ENCODE measurements at places on chromosomes 12 and 14.

DNA sequence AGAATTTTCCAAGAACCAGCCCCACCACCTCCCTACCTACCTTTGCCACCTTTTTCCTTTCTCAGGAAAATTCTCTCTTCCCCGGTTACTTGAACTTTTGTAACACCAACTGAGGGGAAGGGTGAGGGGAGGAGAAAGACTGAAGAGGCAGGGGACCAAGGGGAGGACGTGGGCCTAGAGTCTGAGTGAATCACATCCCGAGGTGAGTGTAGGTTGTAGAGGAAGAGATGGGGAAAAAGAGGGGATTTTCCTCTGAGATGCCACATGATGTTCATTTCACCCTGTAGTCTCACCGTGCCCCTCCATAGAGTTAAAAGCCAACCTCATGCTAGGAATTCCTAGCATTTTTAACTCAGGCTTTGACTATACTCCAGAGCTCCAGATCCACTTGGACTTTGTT is 311.8 kb downstream of the RPAP3 start:
- DNase-seq, result no peak

DNA sequence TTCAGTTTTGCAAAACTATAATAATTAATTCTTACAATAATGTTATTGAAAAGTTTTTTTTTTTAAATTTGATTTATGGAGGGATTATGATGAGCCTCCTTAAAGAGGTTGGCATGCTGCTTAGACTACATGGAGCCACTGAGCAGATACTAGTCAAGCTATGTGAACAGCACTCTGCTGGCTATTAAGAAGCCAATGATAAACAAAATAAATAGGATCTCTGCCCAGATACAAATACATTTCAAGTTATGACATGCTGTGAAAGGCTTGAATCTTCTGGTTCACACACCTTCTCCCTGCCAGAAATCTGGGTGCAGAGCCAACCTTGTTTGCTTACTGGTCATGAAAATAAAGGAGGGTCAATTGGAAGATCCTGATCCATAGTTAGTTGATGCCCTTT is 107.4 kb upstream of the NAV3 start:
- DNase-seq, result no peak

GRCh38 chr12:4779749-4780148 is 59.5 kb downstream of the GALNT8 start:
- no peak for DNase-seq

DNA sequence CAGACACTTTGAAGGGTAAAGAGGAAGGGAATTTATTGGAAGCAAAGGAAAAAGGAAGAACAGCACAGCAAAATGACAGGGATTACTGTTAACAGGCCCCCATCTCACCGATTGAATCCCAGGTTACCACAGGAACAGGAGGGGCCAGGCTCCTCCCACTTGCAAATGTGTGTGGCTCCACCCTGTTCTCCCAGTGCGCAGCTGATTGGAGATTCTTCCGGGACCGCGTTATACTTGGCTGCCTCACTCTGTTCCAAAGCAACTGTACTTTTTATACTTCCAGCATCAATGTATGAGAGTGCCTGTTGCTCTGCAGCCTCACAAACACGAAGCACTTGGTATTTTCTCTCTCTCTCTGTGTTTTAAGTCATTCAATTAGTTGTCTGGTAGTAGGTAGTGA is 273.6 kb upstream of the MDGA2 start:
- DNase-seq, result no peak

GRCh38 chr14:89007906-89008305 is 183.5 kb downstream of the TTC8 start:
- no peak for DNase-seq

DNA sequence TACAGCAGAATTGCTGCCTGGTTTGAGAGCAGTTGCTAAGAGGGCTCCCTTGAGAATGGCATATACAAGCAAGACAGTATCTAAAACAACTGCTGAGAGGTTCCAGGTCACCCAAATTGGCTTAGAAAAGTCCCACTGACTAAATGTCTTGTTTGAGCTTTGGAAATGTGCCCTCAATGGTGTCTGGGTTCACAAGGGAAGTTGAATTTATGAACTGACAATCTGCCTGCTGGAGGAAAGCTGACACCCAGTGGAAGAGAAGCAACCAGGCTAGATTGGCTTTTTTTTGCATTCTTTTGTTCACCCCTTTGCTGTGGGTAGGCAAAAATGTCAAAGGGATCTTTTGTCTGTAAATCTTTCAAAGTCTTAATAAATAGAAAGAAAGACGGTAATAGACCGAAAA is 44.6 kb upstream of the NPFF start:
- DNase-seq, result no peak

DNA sequence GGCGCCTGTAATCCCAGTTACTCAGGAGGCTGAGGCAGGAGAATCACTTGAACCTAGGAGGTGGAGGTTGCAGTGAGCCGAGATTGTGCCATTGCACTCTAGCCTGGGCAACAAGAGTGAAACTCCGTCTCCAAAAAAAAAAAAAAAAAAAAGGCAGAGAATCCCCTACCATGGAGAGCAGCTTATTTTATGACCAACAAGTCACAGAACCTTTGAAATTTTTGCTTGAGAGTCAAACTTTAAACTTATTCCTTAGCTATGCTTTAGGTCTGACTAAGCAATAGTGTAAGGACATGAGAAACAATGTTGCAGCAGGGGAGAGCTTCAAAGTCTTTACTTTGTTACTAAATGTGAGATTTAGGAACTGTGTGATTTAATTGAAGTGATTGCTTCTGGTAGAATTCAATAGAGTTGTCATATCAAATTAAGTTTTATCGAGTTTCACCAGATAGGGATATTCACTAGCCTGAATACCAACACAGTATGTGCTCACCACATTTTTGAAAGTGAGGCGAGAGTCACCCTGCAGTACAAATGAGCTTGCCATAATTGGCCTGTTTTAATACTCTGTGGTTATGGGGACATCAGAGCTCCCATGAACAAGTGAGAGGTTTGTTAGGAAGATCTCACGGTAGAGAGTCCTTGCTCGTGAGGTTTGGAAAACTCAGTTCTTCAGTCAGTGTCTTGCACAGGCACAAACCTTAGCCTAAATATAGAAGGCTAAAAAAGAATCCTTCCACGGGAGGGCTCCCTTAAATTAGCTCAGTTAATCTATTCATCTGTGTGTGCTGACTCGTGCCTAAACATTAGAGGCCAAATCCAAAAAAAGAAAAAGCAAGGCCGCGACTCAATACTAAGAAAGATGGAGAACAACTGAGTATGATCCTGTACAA is 108.6 kb downstream of the SAMD4A start:
- no peak for DNase-seq

DNA sequence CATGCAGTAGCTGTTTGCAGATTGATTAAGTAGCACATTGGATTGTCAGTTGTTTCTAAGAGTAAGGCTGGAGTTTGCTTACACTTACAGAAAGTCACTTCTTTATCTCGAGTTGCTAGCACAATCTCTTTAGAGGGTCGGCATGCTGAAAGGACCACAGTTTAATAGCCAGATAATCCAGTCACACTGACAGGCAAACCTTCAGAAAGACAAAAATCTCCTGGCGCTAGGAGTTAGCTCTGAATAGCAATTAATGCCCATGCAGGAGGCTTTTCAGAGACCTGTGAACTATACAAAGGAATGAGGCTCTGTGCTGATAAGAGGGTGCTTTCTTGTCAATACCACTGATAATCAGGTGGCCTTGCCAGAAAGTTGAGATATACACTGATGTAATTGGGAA is 1043.0 kb downstream of the AACS start:
- DNase-seq, result no peak

- DNase-seq, result no peak
These were observed 208.8 kb upstream of the EEA1 start for GRCh38 chr12:93137656-93138612.

GRCh38 chr14:36496346-36496745 is 23.7 kb downstream of the NKX2-1 start:
- no peak for DNase-seq

- no peak for DNase-seq
These were observed 11.8 kb downstream of the FNTB start for GRCh38 chr14:64998455-64998931.

- DNase-seq, result no peak
These were observed 2.5 kb downstream of the P2RX2 start for GRCh38 chr12:132620899-132621656.

DNA sequence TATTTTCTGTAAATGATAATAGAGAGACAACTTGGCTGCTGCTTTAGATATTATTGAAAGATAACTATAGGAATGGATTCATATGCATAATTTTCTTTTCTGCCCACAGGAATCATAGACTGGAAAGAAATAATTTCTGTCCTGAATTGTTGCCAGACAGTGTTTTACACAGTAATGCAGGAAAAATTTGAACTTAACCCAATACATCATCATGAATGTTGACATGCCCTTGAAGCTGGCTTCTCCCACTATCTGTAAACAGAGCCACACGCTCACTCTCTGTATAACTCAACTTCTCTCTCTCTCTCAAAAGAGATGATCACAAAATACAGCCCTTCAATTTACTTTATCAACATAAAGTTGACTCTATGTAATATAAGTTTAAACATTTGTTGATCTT is 56.6 kb downstream of the PAX9 start:
- no peak for DNase-seq

DNA sequence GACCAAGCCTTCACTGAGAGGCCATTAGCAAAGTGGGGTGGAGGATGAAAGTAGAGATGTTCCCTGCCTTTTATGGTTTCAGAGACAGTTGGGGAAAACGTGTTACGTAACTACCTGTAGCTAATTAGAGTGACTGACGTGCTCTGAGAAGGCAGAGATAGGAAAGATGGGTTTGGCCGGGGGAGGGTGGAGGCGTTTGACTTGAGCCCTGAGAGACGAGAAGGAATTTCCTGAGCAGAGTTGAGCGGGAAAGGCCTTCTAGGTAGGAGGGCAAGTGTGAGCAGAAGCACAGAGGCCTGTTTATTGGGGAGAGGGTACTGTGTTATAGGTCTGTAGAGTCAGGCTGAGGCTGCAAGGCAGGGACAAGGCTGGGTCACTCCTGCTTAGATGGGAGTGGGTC is 8.6 kb downstream of the TUNAR start:
- DNase-seq, result no peak

- no peak for DNase-seq
These were observed 40.4 kb downstream of the AACS start for GRCh38 chr12:125105600-125105999.

DNA sequence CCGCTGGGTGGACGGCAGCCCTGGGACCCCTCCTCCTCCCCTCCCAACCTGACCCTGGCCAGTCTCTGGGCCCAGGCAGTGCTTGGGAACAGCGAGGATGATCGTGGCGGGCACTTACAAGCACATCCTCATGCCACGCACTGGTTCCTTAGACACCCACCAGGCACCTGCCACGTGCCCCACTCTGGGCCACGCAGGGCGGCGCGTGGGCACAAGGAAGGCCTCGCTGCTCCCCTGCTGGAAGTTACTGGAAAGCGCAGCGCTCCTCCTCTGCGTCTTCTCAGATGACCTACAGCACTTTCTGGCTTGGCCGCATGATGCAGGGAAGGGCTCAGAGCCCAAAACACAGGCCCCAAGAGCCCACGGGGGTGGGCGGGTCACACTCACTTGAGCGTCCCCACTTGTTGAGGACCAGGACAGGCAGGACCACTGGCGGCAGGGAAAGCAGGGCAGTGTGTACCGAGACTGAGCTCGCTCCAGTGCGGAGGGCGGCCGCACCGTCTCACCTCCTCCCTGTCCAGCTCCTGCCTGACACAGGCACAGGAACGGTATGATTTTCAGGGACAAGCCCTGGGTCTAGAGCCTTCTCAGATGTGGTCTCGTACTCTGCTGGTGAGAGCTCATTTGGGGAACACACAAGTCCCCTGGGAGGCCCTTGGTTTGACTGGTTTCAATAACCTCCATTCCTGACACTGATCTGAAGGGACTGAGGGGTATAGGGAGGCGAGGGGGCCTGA is 128.3 kb upstream of the EVL start:
- DNase-seq, result no peak

DNA sequence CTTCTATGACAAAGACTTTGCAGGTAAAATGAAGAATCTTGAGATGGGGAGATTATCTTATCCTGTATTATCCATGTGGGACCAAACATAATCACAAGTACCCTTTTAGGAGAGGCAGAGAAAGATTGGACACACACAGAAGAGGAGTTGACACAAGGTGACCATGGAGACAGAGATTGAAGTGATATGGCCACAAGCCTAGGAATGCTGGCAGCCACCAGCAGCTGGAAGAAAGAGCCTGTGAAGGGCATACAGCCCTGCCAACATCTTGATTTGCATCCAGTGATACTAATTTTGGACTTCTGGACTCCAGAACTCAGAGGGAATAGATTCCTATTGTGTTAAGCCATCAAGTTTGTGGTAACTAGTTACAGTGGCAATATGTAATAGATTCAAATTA is 78.1 kb downstream of the RPS29 start:
- DNase-seq, result no peak

- no peak for DNase-seq
These were observed 11.1 kb downstream of the EXOC3L4 start for GRCh38 chr14:103105580-103106150.

DNA sequence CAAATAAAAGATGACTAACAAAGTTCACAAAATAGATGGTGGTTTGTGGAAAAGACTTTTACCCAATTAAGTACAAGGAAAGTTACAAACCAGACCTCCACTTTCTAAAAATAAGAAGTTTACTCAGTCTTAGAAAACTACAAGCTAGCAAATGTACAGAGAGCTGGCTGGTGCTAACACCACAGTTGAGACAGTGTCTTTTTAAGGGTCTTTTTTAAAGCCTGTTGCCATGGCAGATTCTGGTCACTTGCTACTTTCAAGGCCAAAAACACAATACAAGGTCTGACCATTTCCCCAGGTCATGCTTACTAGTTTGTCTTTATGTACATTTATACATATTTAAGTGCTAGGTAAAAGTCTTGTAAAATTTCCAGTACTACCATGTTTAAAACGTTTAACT is 2.4 kb downstream of the BTG1 start:
- DNase-seq, result no peak

DNA sequence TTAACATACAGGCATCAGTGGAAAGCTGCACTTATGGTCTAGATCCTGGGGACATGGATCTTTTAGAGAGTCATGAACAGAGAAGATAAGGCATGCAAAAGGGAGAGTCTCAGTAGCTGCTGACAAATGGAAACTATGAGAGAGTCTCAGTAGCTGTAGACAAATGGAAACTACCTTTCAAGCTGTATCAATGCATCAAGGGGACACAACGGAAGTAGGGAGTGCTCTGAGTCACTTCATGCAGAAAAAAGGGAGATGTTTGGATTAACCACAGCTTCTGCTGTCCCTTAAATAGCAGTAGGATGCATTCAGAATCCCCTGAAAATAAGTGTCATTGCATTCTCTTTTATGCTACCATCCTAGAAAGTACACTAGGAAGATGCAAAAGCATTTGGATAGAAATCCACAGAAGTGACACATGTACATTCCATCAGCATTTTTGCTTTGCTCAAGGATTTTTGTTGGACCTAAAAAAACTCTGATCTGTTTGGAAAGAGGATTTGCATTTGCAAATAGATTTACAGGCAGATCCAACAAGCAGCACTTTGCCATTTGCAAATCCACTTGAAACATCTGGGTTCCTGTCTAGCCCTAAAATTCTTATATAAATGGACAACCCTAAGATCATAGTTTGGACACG is 227.5 kb upstream of the LMO3 start:
- no peak for DNase-seq

Measured in stimulated activated CD4-positive, alpha-beta T cell treated with anti-CD3 and anti-CD28 coated beads, TNF-alpha, amount 100 ng/mL, for 4 hours (primary cell).